ENCODE measurements at places on chromosomes 16 and 17. TPM values are rescaled to one million over a fixed set of nuclear protein-coding genes. Genes with fewer than 3 reads are reported as not detected.

DNA sequence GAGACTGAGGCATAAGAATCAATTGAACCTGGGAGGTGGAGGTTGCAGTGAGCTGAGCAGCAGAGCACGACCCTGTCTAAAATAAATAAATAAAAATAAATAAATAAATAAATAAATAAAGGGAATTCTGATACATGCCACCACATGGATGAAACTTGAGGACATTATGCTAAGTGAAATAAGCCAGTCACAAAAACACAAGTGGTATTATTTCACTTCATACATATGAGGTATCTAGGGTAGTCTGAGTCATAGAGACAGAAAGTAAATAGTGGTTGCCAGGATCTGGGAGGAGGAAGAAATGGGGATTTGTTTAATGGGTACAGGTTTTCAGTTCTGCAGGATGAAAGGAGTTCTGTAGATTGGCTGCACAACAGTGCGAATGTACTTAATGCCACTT is 16.3 kb downstream of the PIPOX start:
- DNase-seq = peak; percentile 55

- no peak for DNase-seq
These were observed 47.6 kb upstream of the GNAO1 start for GRCh38 chr16:56143666-56144065.

DNA sequence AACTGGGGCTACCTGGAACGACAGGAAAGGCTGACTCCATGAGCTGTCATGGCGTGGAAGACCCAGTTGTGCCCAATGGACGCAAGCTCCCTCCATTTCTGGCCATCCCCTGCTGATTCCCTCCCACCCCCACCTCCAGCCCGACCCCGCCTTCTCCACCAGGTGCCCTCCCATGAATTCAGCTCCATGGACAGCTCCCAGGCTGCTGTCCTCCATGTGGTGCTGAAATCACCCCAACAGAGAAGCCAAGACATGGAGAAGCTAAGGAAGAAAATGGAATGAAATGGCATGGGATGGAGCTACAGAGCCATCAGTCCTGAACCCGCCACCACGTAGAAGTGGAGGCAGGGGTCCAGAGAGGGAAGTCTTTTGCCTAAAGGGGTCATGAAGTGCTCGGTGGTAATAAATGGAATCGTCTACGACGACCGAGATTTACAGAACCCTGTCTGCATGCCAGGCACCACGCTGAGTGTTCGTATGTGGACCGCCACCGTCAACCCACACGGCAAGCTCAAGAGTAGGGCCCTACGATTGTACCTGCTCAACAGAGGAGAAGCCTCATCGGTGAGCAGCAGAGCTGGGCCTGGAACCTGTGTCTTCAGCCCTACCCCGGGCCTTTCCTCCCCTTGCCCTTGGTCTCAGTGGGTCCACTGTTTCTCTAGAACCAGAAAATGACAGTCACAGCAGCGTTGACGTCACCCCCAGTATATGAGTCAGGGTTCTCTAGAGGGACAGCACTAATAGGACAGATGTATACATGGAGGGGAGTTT is 9.3 kb upstream of the ZC3H18 start:
- DNase-seq = peak; percentile 38

DNA sequence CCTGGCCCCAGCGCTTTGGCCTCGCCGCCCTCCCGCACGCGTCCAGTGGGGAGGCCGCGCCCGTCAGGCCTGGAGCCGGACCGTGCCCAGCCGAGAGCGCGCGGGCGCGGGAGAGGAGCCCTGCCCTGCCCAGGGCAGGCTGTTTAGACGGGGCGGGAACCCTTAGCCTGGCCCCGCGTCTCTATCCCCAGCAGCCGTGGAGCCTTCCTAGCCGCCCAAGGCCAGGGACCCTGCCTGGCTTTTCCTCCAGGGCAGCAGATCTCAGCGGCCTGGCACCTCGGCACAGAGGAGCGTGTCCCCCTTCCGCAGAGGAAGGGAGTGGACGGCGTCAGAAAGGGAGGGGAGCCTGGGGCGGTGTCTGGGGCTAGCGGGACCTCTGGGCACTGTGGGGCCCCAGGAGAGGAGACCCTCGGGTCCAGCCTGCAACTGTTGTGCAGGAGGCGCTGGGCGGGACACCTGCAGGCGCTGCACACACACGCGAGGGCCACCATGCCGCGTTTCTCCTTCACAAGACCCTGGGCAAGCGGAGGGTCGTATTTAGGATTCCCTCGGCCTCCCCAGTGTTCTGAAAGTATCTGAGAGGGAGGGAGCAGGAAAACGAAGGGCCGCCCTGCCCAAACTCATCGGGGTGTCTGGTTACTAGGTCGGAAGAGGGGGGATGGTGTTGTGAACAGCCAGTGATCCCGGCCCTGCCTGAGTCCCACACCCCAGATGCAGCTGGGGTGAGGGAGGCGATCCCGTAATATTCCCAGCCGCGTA is 2.3 kb upstream of the NPTX1 start:
- no peak for DNase-seq

- DNase-seq = no peak
These were observed 34.1 kb downstream of the NME2 start for GRCh38 chr17:51200295-51200694.

DNA sequence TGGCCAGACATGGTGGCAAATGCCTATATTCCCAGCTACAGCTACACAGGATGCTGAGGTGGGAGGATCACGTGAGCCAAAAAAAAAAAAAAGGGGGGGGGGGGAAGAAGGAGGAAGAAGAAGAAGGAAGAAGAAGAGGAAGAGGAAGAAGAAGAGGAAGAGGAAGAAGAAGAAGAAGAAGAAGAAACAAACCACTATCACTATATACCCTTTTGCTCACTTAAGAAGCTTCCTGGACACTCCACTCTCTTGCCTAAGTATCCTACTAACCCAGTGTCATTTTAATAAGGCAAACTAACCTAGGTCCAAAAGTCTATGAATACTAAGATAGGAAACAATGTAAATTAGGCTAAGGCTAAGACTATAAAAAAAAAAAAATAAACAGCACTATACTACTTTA is 54.8 kb downstream of the GPATCH8 start:
- DNase-seq = no peak

P2RX1 gene
- total RNA-seq = not detected

DNA sequence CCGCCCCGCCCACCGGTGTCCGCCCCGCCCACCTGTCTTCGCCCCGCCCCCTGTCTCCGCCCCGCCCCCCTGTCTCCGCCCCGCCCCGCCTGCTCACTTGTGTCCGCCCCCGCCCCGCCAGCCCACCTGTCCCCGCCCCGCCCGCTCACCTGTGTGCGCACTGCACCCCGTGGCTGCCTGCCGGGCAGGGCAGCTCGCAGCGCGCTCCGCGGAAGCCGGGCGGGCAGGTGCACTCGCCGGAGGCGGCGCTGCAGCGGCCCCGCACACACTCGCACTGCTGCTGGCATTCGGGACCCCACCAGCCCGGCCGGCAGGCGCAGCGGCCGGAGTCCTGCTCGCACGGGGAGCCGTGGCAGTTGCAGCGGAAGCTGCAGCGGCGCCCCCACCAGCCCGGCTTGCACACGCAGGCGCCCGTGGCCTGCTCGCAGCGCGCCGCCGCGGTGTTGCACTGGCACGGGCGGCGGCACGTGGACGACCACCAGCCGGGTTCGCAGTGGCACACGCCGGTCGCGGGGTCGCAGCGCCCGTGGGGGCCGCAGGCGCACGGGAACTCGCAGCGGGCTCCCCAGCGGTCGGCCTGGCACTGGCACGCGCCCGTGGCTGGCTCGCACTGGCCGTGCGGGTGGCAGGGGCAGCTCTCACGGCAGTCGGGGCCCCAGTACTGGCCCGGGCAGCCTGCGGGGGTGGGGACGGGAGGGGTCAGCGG is 2.1 kb downstream of the SCARF1 start:
- DNase-seq = peak; percentile 11

DNA sequence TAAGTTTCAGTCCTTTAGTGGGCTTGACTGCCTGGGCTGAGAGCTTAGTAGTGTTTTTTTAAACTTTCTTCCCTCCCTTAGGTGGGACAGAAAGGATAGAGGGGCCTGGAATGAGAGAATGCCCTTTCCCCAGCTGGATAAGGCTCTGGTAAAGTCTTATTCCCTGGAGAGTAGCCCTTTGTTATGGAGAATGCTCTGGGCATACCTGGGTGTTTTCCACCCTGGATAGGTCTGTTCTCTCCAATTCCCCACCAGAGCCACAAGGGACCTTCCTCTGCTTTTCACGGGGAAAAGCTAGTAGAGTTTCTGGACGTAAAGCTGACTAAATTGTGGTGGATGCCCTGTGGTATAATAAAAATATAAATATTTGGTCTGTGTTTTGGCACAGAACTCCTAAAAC is 164.1 kb downstream of the HS3ST4 start:
- no peak for DNase-seq

GRCh38 chr17:58667934-58668597 is 23.8 kb downstream of the TEX14 start:
- DNase-seq = no peak

All from RPMI7951 (cell line).